ENCODE measurements at places on chromosomes 7 and 10.

GRCh38 chr7:129470411-129470810 is 31.9 kb upstream of the SMKR1 start:
- no peak overlapping the region for H3K27ac ChIP-seq
- no peaks in the 10 kb centered on the region for H3K27me3 ChIP-seq
- no peaks in the 10 kb centered on the region for H3K36me3 ChIP-seq

DNA sequence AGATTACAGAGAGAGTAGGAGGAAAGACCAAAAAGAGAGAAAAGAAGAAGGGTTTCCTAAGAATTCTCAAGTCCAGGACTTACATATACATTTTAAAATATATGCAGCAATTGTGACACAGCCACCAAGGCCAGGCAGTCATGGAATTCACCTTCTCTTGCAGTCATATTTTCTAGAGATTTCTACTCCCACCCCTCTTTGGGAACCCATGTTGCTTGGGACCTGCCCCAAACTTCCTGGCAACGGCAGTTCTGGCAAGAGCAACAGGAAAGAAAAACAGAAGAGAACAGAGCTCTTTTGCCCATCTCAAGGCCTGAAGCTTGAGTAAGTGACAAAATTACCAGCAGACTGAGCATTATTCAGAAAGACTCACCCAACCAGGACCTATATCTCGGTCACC is 128.3 kb upstream of the ASAH2 start:
- no peaks in the 10 kb centered on the region for H3K36me3 ChIP-seq
- peaks cover 3% of the 10 kb centered on the region for H3K4me1 ChIP-seq
- no peak overlapping the region for H3K27ac ChIP-seq
- no peaks in the 10 kb centered on the region for H3K27me3 ChIP-seq
- DNase-seq: no peak
- no peak overlapping the region for H3K4me3 ChIP-seq

- no peaks in the 10 kb centered on the region for H3K36me3 ChIP-seq
- DNase-seq: no peak
- no peak overlapping the region for H3K27ac ChIP-seq
Measured at GRCh38 chr7:47303695-47304453, 278.0 kb downstream of the TNS3 start.

DNA sequence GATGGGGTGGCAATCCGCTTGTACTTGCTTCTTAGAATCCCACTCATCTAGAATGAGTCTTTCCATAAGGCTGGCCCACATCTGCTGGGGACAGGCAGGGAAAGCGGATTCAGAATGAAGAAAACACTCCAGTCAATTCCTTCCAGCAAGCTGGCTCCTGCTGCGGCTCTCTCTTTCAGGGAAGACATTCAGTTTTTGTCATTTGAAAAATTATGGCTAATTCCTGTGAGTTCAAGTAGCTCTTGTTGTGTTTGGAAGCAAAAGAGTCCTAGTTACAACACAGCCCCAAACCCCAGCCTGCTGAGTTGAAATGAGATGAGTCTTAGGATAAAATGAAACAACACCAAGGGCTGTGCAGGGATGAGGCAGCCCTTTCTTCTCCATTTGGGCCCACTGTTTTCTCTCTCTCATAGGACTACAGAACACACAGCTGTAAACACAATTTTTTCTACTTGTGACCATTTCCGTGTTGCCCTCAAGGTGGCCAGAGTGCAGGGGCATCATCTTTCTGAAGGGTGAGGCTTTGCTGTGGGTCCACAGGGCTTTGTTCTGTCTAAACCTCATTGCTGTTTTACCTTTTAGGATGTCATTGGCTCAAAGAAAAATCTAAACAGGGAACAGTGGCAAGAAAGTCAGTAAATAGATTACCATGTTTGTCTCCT is 90.8 kb upstream of the EEPD1 start:
- H3K27ac ChIP-seq: no peak overlapping the region
- no peak overlapping the region for H3K4me3 ChIP-seq
- DNase-seq: no peak
- no peaks in the 10 kb centered on the region for H3K36me3 ChIP-seq
- H3K27me3 ChIP-seq: no peaks in the 10 kb centered on the region

- no peaks in the 10 kb centered on the region for H3K36me3 ChIP-seq
- peak overlapping the region; percentile 67 for H3K4me3 ChIP-seq
- peaks cover 9% of the 10 kb centered on the region for H3K27me3 ChIP-seq
- H3K4me1 ChIP-seq: peaks cover 15% of the 10 kb centered on the region
Measured at GRCh38 chr7:55254242-55254595, 110.9 kb upstream of the LANCL2 start.

DNA sequence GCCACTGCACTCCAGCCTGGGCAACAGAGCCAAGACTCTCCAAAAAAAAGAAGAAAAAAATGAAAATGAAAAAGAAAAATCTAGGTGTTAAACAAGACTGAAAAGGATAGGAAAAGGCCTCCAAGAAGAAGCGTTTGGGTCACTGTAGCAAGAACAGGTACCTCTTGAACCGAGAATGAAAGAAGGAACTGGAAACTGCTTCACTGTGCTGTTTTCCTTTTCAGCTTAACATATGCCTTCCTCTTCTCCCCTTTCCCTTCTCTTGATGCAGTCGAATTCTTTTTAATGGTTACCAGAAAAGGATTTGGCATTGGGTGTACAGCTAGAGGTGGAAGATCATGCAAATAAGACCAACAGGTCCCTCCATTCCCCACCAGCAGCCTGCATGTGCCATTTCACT is 28.1 kb downstream of the LRRC4 start:
- H3K4me3 ChIP-seq: no peak overlapping the region
- no peaks in the 10 kb centered on the region for H3K27me3 ChIP-seq
- DNase-seq: no peak

GRCh38 chr10:114957673-114958072 is 19.7 kb downstream of the TRUB1 start:
- H3K36me3 ChIP-seq: no peaks in the 10 kb centered on the region
- DNase-seq: no peak
- H3K27ac ChIP-seq: no peak overlapping the region
- no peaks in the 10 kb centered on the region for H3K4me1 ChIP-seq
- H3K4me3 ChIP-seq: no peak overlapping the region

- no peak for DNase-seq
- no peaks in the 10 kb centered on the region for H3K27me3 ChIP-seq
- H3K4me3 ChIP-seq: no peak overlapping the region
- H3K36me3 ChIP-seq: no peaks in the 10 kb centered on the region
Measured at GRCh38 chr10:116548301-116548700, 2.6 kb downstream of the PNLIP start.

DNA sequence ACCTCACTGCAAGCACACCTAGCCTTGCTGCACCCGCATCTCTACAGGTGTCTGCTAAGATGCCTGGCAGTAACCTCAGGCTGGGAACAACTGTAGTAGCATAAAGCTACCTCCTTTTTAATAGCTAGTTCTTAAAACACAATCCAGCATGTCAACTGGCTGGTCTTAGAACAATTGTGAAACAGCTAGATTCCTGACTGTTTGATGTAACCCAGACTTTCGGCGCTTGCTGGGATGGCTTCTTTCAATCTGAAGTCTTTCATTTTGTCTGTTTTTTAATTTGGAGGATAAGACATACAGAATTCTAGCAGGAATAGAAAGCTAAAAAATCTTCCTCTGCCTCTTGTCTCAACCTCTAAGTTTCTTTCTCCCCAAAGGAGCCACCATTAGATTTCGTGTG is 59.8 kb downstream of the GSDME start:
- H3K36me3 ChIP-seq: no peaks in the 10 kb centered on the region
- H3K27ac ChIP-seq: no peak overlapping the region
- H3K27me3 ChIP-seq: no peaks in the 10 kb centered on the region
- no peaks in the 10 kb centered on the region for H3K4me1 ChIP-seq
- H3K4me3 ChIP-seq: no peak overlapping the region
- DNase-seq: no peak

DNA sequence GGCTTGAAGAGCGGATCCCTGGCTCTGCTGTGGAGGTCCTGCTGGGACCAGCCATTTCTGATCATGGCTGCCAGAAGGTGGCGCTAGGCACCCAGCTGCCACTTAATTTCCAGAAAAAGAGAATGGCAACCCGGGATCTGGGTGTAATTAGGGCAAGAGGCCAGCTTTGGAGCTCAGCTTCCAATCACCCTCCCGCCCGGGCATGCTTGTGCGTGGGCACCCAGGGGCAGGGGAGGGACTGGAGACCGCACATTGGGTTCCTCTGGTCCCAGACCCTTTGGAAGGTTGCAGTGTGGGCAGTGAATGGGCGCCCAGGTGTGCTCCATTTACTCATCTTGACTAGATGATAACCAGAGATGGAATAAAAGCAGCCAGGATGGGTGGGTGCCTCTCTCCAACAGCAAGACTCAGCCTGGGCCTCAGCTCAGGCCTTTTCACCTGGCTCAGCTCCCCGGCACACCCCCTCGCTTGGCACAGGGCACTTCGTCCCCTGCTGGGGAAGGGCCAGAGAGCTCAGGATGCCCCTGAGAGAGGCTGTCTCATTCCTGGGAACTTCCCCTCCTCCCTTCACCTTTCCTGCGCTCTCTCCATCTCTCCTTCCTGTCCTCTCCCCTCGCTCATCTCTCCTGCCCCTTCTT is 14.7 kb downstream of the FAM241B start:
- H3K27me3 ChIP-seq: peaks cover 2% of the 10 kb centered on the region
- no peak overlapping the region for H3K4me3 ChIP-seq
- H3K36me3 ChIP-seq: no peaks in the 10 kb centered on the region
- H3K27ac ChIP-seq: no peak overlapping the region

DNA sequence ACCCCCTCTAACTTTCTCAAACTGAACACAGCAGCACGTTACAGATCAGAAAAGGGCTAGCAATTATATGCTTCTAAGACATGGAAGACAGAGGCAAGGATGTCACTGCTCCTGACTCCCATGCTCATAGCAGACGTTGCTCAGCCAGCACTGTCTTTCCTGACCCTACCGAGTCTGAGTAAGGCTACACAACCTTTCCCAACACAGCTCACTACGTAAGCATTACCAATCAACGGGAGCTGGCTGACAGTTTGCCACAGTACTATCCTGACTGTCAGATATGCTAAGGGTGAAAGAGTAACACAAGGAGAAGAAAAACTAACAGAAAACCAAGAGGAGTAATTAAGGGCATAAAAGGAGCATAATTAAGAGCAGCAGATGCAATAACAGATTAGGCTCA is 171.2 kb downstream of the CHCHD3 start:
- no peaks in the 10 kb centered on the region for H3K4me1 ChIP-seq
- no peaks in the 10 kb centered on the region for H3K27me3 ChIP-seq
- DNase-seq: no peak
- no peak overlapping the region for H3K27ac ChIP-seq
- no peak overlapping the region for H3K4me3 ChIP-seq

DNA sequence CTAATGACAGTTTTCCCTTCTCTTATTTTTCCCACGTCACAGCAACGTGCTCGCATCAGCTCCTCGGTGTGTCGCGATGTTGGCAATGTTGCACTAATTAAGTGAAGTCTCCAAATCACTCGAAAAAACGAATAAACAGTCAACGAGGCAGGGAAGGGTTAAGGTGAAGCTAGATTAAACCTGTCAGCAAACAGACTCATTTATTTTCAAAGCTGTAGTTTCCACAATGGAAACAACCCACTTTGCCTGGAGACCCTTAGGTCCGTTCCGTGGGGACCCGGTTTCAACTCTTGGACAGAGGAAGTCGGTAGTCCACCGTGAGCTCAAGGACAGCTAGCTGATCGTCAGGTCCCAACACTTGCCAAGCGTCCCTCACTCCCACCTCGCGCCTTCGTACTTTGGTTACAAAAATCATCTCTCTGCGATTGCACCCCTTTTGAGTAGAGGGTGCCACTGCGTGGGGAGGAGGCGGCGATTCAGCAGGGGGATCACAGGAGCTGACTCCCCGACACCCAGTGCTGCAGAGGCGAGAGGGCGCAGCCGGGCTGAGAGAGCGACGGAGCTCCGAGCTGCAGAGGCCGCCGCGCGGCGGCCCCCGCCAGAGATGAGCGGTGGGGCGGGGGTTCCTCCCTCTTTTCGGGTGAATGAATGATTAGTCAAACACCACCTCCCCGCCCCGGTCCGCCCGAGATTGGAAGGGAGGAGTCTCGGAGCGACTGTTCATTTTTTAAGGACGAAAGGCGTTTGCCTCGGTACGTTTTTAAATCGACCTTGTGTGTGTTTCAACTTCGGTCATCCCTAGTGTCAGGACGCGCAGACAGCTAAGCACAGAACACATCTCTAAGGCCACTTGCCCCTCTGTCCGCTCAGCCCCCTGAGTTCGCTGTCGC is 1.3 kb upstream of the BMPER start:
- H3K4me3 ChIP-seq: peak overlapping the region; percentile 42
- H3K36me3 ChIP-seq: no peaks in the 10 kb centered on the region
- H3K4me1 ChIP-seq: peaks cover 11% of the 10 kb centered on the region
- no peak for DNase-seq

- peaks cover 9% of the 10 kb centered on the region for H3K36me3 ChIP-seq
- DNase-seq: no peak
- H3K27me3 ChIP-seq: no peaks in the 10 kb centered on the region
Measured at GRCh38 chr7:44621034-44621749, 14.8 kb downstream of the OGDH start.

DNA sequence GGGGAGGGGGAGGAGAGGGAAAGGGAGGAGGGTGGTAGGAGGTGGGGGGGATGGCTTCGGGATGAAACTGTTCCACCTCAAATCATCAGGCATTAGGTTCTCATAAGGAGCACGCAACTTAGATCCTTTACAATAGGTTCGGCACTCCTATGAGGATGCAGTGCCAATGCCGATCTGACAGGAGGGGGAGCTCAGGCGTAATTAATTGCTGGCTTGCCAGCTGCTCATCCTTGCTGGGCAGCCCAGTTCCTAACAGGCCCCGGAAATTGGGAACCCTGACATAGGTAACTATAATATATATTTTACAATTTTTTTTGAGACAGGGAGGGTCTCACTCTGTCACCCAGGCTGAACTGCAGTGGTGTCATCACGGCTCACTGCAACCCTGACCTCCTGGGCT is 118.8 kb upstream of the SFMBT2 start:
- no peaks in the 10 kb centered on the region for H3K4me1 ChIP-seq
- no peaks in the 10 kb centered on the region for H3K27me3 ChIP-seq
- no peak overlapping the region for H3K27ac ChIP-seq
- H3K4me3 ChIP-seq: no peak overlapping the region
- DNase-seq: no peak

GRCh38 chr7:141076377-141076776 is 2.5 kb downstream of the TMEM178B start:
- no peak overlapping the region for H3K4me3 ChIP-seq
- no peaks in the 10 kb centered on the region for H3K36me3 ChIP-seq
- H3K27ac ChIP-seq: no peak overlapping the region
- no peak for DNase-seq
- H3K4me1 ChIP-seq: peaks cover 31% of the 10 kb centered on the region
- peaks cover 26% of the 10 kb centered on the region for H3K27me3 ChIP-seq

DNA sequence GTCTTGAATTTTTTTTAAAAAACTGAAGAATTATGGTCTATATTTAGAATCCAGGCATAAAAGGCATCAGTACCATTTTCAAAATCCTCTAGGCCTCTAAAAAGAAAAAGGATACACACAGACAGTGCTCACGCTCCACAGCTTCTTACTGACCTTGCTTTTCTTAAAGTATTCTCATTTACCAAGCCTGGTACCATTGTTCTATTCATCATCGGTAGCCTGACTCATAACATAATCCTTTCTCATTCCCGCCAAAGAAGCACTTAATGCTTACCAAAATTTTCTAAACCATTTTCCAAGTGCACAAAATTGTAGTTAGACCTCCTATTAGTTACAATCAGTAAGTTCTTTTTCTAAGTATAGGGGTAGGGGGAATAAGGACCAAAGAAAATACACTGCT is 54.6 kb downstream of the ATE1 start:
- no peak for DNase-seq
- no peak overlapping the region for H3K27ac ChIP-seq
- H3K4me1 ChIP-seq: no peaks in the 10 kb centered on the region
- H3K36me3 ChIP-seq: peaks cover 11% of the 10 kb centered on the region
